Stimulated activated CD4-positive, alpha-beta T cell treated with anti-CD3 and anti-CD28 coated beads, Interleukin-1b, Interleukin-23, amount 100 ng/mL, for 4 hours (primary cell): ENCODE measurements at places on chromosomes 13 and 19.

DNA sequence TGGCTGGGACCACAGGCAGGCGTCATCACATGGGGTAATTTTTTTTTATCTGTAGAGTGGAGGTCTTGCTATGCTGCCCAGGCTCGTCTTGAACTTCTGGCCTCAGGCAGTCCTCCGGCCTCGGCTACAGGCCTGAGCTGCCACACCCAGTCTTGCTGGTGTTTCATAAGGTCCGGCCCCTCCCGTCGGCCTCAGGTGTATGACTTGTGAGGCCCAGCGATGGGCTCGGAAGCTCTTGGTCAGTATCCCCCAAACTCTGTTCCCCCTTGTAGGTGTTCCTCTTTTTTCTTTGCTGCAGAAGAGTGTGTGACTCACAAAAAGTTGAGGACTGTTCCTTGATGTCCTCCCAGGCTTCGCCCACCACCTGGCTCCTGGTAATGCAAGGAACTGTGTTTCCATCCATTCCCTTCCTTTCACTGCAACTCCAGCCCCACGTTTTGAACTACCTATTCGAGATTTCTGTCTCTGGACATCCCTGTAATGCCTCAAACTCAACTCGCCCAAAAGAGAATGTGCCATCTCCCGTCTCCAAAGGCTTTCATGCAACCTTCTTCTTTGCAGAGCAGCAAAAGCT is 5.0 kb downstream of the USF2 start:
- no peak for DNase-seq

- DNase-seq, result no peak
Observed at GRCh38 chr13:99495466-99496183, 5.6 kb upstream of the TM9SF2 start.

- DNase-seq, result no peak
Observed at GRCh38 chr13:111623743-111624505, 303.5 kb downstream of the TEX29 start.

DNA sequence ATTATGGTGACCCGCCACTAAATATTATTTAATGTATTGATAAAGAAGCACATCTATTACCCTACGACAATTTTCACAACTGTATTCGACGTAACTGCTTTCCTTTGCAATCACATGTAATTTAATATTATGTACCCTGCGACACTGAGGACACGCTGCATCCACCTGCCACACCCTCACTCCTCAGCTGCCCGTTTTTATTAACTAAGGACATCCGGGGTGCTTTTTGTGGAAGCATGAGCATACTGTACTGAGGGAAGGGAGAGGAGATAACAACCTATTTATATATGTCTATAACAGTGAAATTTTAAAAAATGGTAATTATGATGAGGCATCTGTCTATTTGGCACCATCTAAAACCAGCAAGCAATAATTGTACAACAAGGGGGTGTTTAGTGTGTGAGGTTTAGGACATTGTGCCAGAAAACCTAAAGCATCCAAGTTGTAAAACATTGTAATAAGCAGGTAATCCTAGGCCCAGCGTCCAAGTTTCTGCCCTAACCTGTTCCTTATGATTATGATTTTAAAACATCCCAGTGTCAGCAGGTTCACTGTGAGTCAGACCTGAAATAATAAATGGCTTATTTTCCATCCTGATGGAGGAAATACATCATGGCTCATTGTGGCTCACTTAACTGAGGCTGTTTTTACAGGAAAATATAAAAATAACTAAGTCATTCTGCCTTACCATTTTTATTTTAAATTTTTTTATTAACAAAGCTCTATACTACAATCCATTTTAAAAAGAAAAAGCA is 56.3 kb downstream of the FOXO1 start:
- no peak for DNase-seq

DNA sequence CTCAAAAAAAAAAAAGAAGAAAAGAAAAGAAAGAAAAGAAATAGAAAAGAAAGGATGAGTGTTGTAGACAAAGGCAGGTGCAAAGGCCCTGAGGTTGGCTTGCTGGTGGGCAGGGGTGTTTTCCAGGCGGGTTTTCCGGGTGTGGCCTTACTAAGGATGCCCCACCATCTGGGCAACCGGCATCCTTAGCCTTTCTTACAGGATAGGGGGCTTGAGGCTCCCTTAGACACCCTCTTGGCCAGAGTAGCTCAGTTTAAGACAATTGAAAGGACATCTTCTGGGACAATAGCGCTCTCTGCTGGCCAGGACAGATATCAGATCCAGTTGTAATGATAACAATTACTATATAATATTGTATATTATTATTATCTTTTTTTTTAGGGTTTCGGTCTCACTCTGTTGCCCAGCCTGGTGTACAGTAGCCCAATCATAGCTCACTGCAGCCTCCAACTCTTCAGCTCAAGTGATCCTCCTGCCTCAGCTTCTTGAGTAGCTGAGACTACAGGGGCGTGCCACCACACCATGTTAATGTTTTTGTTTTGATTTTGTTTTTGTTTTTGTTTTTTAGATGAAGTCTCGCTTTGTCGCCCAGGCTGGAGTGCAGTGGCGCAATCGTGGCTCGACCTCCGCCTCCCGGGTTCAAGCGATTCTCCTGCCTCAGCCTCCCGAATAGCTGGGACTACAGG is 1.4 kb upstream of the QTRT1 start:
- DNase-seq, result peak; percentile 56

DNA sequence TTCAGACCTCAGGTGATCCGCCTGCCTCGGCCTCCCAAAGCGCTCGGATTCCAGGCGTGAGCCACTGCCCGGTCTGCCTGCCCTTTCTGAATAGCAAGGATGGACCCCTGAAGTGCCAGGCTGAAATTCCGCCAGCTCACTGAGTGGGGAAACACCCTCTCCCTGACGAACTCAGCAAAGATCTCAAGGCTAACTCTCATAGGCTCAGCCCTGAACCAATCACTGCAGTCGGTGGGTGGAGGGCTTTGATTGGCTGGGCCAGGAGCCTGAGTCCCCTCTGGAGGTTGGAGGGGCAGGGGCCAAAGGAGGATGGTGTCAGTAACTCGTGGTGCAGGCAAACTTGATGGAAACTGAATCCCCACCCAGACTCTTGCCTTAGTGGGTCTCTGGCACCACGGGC is 11.2 kb upstream of the COMP start:
- no peak for DNase-seq

DNA sequence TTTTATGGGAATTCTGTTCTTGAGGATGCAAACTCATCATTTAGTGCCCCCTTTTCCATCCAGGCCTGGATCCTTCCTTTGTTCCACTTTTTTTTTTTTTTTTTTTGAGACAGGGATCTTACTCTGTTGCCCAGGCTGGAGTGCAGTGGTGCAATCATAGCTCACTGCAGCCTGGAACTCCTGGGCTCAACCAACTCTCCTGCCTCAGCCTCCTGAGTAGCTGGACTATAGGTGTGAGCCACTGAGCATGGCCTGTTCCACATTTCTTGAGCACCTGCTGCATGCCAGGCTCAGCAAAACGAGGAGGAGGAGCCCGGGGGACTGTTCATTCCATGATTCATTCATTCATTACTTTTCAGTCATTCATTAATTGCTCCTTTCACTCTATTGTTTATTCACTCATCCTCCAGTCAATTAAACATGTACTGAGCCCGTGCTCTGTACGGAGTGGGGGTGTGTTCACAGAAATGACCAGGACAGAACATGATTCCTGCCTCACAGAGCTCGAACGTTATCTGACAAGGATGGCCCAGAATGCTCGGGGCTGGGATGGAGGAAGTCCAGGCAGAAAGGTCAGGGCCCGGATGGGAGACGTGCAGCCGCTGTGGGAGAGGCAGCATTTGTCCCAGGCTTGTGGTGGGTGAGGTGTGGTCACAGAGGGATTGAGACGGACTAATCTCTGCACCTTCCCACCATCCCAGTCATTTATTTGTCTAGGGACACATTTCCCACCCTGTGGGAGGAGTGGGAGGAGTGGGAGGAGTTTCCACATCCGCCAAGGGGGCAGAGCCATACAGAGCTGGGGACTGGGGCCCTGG is 51.2 kb upstream of the SHKBP1 start:
- DNase-seq, result no peak

- no peak for DNase-seq
Observed at GRCh38 chr13:113831061-113831460, 32.8 kb downstream of the GAS6 start.

DNA sequence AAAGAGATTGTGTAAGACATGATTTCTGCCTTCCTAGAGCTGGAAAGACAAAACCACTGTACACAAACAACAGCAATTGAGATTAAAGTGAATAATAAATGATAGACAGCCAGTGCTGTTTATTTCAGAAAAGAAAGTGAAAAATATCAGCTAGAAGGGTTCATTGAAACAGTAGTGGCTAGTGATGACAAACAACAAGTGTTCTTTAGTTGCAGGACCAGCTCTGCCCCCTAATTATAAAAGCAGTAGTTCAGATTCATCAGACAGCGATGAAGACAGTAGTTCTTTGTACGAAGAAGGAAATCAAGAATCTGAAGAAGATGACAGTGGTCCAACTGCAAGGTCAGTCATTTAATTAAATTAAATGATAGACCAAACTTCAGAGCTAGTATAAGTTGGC is 14.8 kb downstream of the GPALPP1 start:
- DNase-seq, result no peak

DNA sequence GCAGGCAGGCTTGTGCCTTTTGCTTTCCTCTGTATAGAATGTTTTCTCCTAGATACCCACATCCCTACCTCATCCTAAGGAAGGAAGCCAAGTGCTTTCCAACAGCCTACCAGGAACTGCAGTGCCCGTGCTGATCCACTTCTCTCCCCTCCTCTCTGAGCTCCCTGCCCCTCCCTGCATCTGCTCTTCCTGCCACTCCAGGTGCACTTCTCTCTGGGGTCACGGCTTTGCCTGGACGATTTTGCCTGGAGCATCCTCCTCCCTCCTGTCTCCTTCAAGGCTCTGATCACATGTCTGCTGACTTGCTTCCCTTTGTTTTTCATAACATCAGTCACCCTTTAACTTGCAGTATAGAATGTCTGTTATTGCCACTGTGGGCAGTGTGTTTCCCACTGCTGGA is 34.7 kb upstream of the IRS2 start:
- no peak for DNase-seq

DNA sequence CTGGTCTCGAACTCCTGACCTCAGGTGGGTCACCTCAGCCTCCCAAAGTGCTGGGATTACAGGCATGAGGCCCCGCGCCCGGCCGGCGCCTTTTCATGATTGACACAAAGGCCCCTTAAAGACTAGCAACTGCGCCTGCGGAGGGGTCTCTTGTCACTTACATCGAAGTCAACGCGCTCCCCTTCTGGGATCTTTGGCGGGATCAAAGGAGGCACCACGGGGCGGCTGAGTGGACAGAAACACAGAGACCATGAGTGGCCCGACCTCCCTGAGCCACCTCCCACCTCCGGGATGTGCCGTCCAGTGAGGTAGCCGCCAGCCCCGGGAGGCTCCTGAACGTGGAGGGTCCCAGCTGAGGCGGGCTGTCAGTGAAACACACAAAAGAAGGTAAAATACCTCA is 7.3 kb downstream of the TNNT1 start:
- DNase-seq, result no peak

DNA sequence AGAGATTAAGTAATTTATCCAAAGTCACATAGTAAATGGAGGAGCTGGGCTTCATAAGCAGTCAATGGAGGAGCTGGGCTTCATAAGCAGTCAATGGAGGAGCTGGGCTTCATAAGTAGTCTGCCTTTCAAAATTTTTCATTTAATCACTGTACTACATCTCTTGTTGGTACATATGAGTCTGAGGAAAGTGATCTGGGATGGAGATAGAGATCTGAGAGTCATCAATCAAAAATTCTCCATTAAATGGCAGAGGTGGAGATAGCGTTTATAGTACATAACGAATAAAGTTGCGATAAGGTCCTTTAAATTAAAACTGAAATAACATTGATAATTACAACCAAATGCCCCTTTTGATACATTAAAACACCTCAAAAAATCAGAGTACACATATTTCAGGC is 189.3 kb downstream of the KLF5 start:
- DNase-seq, result no peak

DNA sequence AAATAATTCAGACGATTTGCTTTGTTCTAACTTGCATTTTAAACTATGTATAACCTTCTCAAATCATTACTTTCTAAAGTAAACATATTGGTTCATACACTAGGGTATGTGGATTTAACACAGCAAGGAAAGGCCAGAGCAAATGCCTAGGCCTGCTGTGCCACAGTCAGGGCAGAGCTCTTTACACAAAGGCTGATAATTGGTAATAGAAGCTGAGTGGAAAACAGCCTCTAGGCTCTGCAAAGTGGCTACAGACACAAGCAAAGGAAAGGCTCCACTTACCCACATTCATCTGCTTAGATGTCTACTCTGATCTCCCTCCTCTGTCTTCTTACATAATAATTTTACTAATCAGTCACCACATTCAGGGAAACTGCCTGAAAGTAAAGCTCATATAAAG is 382.9 kb downstream of the OLFM4 start:
- DNase-seq, result no peak

GRCh38 chr19:18737954-18738351 is 53.2 kb downstream of the COMP start:
- no peak for DNase-seq

DNA sequence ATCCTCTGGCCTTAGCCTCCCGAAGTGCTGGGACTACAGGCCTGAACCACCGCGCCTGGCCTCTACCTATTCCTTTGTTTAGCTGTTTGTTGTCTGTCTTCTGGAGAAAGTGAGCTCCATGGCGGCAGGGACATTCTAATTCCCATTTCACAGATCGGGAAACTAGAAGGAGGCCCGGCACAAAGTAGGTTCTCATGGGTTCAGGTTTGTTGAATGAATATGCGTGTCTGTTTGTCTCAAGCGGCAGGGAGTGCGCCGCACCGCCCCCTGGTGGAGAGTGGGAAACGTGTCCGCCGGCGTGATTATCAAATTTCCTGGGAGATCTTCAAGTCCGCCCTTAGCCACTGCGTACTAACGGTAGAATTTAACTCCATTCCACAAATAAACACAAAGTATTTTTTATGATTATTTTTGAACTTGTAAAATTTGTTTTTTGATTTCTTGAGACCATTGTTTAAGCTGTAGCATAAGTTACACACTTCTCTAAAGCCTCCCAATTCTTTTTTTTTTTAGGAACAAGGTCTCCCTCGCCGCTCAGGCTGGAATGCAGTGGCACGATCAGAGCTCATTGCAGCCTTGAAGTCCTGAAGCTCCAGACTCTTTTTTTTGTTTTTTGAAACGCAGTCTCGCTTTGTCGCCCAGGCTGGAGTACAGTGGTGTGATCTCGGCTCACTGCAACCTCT is 8.9 kb upstream of the CCDC9 start:
- peak; percentile 83 for DNase-seq
